Activated naive CD8-positive, alpha-beta T cell treated with anti-CD3 and anti-CD28 coated beads for 36 hours (primary cell): ENCODE measurements at places on chromosomes 6 and 20.

GRCh38 chr20:43787937-43788336 lies 61.1 kb upstream of the GTSF1L start:
- H3K27me3 ChIP-seq: peaks cover 10% of the 10 kb centered on the region
- DNase-seq: no peak
- H3K4me3 ChIP-seq: no peak overlapping the region
- H3K36me3 ChIP-seq: peaks cover 3% of the 10 kb centered on the region

GRCh38 chr6:113017353-113017752 lies 670.2 kb downstream of the RFPL4B start:
- H3K36me3 ChIP-seq: no peaks in the 10 kb centered on the region
- no peak overlapping the region for H3K27ac ChIP-seq
- no peaks in the 10 kb centered on the region for H3K27me3 ChIP-seq
- no peak overlapping the region for H3K4me3 ChIP-seq
- no peaks in the 10 kb centered on the region for H3K4me1 ChIP-seq

GRCh38 chr6:133705066-133705465 lies 183.8 kb upstream of the TCF21 start:
- H3K4me1 ChIP-seq: peaks cover 7% of the 10 kb centered on the region
- H3K27ac ChIP-seq: no peak overlapping the region
- H3K36me3 ChIP-seq: no peaks in the 10 kb centered on the region
- H3K4me3 ChIP-seq: no peak overlapping the region
- no peak for DNase-seq
- H3K27me3 ChIP-seq: peaks cover 5% of the 10 kb centered on the region

- H3K36me3 ChIP-seq: no peaks in the 10 kb centered on the region
- peak overlapping the region; percentile 8 for H3K27ac ChIP-seq
- H3K4me3 ChIP-seq: no peak overlapping the region
- no peaks in the 10 kb centered on the region for H3K27me3 ChIP-seq
- DNase-seq: no peak
Measured at GRCh38 chr20:56503916-56504315, 20.6 kb upstream of the FAM209A start.

- peaks cover 5% of the 10 kb centered on the region for H3K4me1 ChIP-seq
- no peak overlapping the region for H3K27ac ChIP-seq
- no peak for DNase-seq
- peaks cover 7% of the 10 kb centered on the region for H3K36me3 ChIP-seq
Measured at GRCh38 chr20:3876676-3877075, 12.5 kb upstream of the PANK2 start.

GRCh38 chr20:35907017-35907701 lies 47.1 kb downstream of the SCAND1 start:
- peaks cover 31% of the 10 kb centered on the region for H3K4me1 ChIP-seq
- no peak overlapping the region for H3K27ac ChIP-seq
- DNase-seq: no peak
- no peaks in the 10 kb centered on the region for H3K27me3 ChIP-seq
- H3K4me3 ChIP-seq: no peak overlapping the region
- peaks cover 26% of the 10 kb centered on the region for H3K36me3 ChIP-seq

- H3K27me3 ChIP-seq: peaks cover 88% of the 10 kb centered on the region
- no peak overlapping the region for H3K4me3 ChIP-seq
- DNase-seq: no peak
- H3K36me3 ChIP-seq: no peaks in the 10 kb centered on the region
Measured at GRCh38 chr20:49561806-49562205, 6.1 kb downstream of the PTGIS start.

DNA sequence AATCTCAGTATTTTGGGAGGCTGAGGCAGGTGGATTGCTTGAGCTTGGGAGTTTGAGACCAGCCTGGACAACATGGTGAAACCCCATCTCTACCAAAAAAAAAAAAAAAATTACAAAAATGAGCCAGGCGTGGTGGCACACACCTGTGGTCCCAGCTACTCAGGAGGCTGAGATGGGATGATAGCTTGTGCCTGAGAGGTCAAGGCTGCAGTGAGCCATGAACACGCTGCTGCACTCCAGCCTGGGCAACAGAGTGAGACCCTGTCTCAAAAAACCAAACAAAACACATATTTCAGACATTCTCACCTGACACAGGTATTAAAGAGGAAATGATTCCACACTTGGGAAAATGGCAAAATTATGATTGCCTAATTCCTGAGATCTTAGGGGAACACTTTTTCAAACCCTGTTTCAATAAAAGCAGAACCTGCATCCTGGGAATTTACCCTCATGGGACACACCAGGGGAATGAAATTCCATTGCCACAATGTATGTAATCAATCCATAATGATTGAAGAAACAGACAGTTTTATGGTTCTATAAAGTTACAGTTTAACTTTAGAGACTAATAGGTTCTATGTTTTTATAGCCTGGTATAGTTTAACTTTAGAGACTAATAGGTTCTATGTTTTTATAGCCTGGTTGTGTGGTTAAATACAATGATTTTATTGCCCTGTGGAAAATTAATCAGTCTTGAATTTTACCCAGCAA lies 29.6 kb upstream of the DNAAF9 start:
- no peaks in the 10 kb centered on the region for H3K4me1 ChIP-seq
- DNase-seq: no peak
- no peak overlapping the region for H3K4me3 ChIP-seq
- no peak overlapping the region for H3K27ac ChIP-seq
- H3K36me3 ChIP-seq: no peaks in the 10 kb centered on the region

DNA sequence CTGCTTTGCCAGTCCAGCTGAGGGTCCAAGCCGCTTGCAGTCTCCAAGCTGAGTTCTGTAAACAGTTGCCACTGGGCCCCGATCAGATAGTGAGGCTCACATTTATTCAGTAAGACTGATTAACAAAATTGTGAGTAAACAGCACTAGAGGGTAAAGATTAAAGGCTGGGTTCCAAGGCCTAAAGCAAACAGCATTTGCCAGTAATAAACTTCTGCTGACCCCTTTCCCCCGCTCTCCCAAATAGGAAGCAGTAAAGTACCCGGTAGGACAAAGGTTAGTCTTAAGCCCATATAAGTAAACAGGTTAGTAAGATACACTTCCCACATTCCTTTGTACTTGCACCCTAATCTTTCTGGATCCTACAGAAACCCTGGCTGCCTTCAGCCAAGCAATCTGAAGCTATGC lies 181.8 kb downstream of the MEI4 start:
- H3K4me1 ChIP-seq: no peaks in the 10 kb centered on the region
- no peak for DNase-seq
- no peak overlapping the region for H3K4me3 ChIP-seq
- H3K27ac ChIP-seq: no peak overlapping the region

DNA sequence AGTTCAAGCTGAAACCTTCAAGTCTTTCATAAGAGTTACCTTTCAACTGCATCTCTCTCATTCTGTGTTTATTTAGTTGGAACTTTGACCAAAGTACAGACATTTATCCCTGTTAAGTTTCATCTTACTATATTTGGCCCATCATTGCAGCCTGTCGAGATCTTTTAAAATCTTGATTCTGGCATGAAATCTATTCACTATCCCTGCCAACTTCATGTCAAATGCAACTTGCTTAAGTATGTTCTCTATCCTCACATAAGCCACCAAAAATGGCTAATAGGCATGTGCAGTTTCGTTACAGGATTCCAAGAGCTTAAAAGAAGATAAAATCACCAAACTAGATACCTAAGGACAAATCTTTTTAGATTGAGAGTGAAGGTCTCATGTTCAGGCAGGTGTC lies 117.5 kb upstream of the KCNQ5 start:
- no peak overlapping the region for H3K27ac ChIP-seq
- peaks cover 8% of the 10 kb centered on the region for H3K27me3 ChIP-seq
- no peak for DNase-seq
- H3K4me3 ChIP-seq: no peak overlapping the region
- no peaks in the 10 kb centered on the region for H3K36me3 ChIP-seq
- no peaks in the 10 kb centered on the region for H3K4me1 ChIP-seq

- no peak overlapping the region for H3K4me3 ChIP-seq
- no peaks in the 10 kb centered on the region for H3K36me3 ChIP-seq
- H3K27me3 ChIP-seq: no peaks in the 10 kb centered on the region
- H3K4me1 ChIP-seq: no peaks in the 10 kb centered on the region
- DNase-seq: no peak
Measured at GRCh38 chr20:16000112-16000511, 573.1 kb downstream of the KIF16B start.

DNA sequence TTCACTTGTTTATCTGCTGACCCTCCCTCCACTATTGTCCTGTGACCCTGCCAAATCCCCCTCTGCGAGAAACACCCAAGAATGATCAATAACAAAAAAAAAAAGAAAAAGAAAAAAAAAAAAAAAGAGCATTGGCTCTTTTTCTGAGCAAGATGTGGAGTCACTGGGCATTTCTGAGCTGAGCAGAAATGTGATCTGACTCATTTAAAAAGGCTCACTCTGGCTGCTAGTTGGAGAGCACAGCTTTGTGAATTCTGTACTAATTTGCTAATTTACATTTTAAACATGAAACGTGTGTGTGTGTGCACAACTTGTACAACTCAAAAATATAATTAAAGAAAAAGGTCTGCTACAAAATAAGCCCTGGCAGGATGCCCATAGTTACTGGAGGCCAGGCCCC lies 20.2 kb downstream of the SCML4 start:
- peaks cover 9% of the 10 kb centered on the region for H3K36me3 ChIP-seq
- no peak overlapping the region for H3K27ac ChIP-seq
- peaks cover 42% of the 10 kb centered on the region for H3K4me1 ChIP-seq
- no peaks in the 10 kb centered on the region for H3K27me3 ChIP-seq
- H3K4me3 ChIP-seq: no peak overlapping the region
- no peak for DNase-seq

GRCh38 chr6:163923658-163924411 lies 509.3 kb downstream of the QKI start:
- no peaks in the 10 kb centered on the region for H3K4me1 ChIP-seq
- H3K4me3 ChIP-seq: no peak overlapping the region
- no peaks in the 10 kb centered on the region for H3K27me3 ChIP-seq
- no peak for DNase-seq
- H3K27ac ChIP-seq: no peak overlapping the region

DNA sequence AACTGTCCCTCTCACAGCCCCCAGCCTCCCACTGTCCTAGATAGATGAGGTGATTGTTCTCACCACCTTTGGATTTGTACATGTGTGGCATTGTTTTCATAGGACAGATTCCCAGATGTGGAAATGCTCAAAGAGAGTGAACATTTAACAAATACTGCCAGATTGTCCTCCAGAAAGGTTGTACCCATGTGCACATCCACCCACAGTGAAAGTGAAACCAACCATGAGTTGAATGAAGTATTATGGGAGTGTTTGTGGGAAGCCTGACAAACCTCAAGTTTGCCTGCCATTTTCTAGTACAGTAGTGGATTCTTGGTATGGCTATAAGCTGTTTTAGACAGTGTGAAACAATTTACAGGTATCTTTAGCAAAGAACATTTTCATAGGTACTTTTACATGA lies 42.7 kb downstream of the ANKRD6 start:
- peak; percentile 5 for DNase-seq
- H3K36me3 ChIP-seq: peaks cover 4% of the 10 kb centered on the region
- peaks cover 22% of the 10 kb centered on the region for H3K4me1 ChIP-seq
- no peaks in the 10 kb centered on the region for H3K27me3 ChIP-seq

- H3K27ac ChIP-seq: no peak overlapping the region
- DNase-seq: no peak
- H3K27me3 ChIP-seq: no peaks in the 10 kb centered on the region
- no peaks in the 10 kb centered on the region for H3K4me1 ChIP-seq
- no peak overlapping the region for H3K4me3 ChIP-seq
Measured at GRCh38 chr6:67458265-67458664, 1176.8 kb upstream of the ADGRB3 start.

DNA sequence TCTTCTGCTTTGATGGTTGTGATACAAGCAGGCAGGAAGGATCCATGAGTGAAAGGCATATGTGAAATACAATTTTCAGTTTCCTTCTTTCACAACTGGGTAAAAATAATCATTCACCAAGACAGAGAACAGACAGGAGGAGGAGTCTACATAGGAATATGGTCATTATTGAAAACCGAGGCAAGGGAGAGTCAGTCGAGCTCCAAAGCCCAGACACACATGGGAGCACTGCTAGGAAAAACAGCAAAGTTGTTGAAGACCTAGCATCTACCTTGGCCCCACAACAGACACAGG lies 260.6 kb downstream of the ERMARD start:
- no peaks in the 10 kb centered on the region for H3K36me3 ChIP-seq
- no peak for DNase-seq
- no peak overlapping the region for H3K27ac ChIP-seq
- H3K4me3 ChIP-seq: no peak overlapping the region

- H3K27ac ChIP-seq: no peak overlapping the region
- no peak for DNase-seq
- no peak overlapping the region for H3K4me3 ChIP-seq
Measured at GRCh38 chr6:13349811-13350506, 21.6 kb upstream of the TBC1D7 start.

DNA sequence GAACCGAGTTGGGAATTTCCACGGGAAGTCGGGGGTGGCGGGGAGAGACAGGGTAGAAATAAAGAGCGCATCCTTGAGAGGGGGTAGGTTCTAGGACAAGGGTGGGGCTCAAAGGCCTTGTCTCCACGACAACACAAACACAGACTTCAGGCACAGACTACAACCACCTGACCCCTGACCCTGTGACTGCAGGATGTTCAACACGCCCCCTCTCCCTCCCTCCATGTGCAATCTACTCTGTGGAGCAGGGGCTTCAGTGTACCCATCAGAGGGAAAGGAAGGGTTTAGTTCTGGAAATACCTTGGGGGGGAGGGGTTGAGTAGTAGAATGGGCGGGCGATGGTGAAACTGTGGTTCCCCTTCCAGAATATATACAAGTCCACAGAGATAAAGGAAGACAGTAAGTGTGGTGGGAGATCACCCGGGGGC lies 651 bp upstream of the TAPBP start:
- peak; percentile 73 for DNase-seq
- peak overlapping the region; percentile 99 for H3K4me3 ChIP-seq
- H3K36me3 ChIP-seq: peaks cover 46% of the 10 kb centered on the region
- H3K27me3 ChIP-seq: no peaks in the 10 kb centered on the region

- no peaks in the 10 kb centered on the region for H3K27me3 ChIP-seq
- DNase-seq: no peak
- peaks cover 6% of the 10 kb centered on the region for H3K36me3 ChIP-seq
- no peak overlapping the region for H3K27ac ChIP-seq
Measured at GRCh38 chr6:169452869-169453620, 199.4 kb upstream of the THBS2 start.

DNA sequence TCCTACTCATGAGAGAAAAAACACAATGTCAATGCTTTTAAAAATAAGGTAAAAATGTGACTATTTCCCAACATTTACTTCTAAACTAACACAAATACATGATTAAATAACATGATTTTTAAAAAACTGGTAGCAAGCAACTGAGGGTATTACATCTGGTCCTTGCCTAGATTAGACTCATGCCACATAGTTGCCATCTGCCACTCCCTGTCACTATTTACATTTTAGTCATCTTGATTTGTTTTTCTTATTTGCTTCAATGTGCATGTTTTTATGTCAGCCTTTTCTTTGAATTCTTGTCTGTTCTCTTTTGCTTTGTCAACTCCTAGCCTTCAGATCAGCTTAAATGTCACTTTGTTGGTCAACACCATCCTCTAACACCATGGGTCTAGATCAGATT lies 207.0 kb upstream of the SIM1 start:
- no peaks in the 10 kb centered on the region for H3K4me1 ChIP-seq
- no peak for DNase-seq
- no peak overlapping the region for H3K27ac ChIP-seq
- peaks cover 16% of the 10 kb centered on the region for H3K36me3 ChIP-seq
- H3K4me3 ChIP-seq: no peak overlapping the region
- H3K27me3 ChIP-seq: no peaks in the 10 kb centered on the region

GRCh38 chr6:36504982-36505381 lies 42.3 kb downstream of the STK38 start:
- H3K4me1 ChIP-seq: peaks cover 26% of the 10 kb centered on the region
- H3K27ac ChIP-seq: no peak overlapping the region
- H3K27me3 ChIP-seq: no peaks in the 10 kb centered on the region
- peaks cover 31% of the 10 kb centered on the region for H3K36me3 ChIP-seq
